ENCODE measurements at places on chromosomes 3 and 15.
A peak's percentile ranks its signal among the peaks of the same experiment; 100 is the strongest.

- DNase-seq: no peak
These were observed 11.5 kb upstream of the DNAJC13 start for GRCh38 chr3:132405609-132406299.

- DNase-seq: no peak
These were observed 18.7 kb downstream of the CIB2 start for GRCh38 chr15:78112551-78112950.

- DNase-seq: peak; percentile 7
These were observed 1.4 kb upstream of the SEC13 start for GRCh38 chr3:10322352-10322710.

- no peak for DNase-seq
These were observed 81.4 kb downstream of the IL1RAP start for GRCh38 chr3:190595179-190595795.

GRCh38 chr15:77327168-77327567, 92.7 kb downstream of the PEAK1 start:
- DNase-seq: no peak

GRCh38 chr3:184752361-184752760, 40.5 kb upstream of the MAGEF1 start:
- DNase-seq: no peak

DNA sequence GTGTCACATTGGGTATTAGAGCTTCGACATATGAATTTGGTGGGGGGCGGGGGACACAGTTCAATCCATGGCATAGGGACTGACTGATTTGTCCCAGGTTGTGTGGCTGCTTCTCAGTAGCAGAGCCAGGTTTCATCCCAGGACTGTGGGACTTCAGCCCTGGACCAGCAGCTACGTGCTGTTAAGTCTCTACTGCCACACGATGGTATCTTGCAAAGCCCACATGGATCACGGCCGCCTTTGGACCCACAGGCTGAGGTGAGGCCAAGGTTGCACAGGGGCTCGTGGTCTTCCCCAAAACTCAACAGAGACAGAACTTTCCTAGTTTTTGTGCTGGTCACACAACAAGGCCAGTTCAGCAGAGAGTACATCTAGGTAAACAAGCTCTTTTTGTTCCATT, 97.4 kb downstream of the LRRK1 start:
- DNase-seq: peak; percentile 32

GRCh38 chr3:105356988-105357387, 9.7 kb upstream of the ALCAM start:
- no peak for DNase-seq

- DNase-seq: no peak
These were observed 191.9 kb upstream of the POU1F1 start for GRCh38 chr3:87468235-87468634.

DNA sequence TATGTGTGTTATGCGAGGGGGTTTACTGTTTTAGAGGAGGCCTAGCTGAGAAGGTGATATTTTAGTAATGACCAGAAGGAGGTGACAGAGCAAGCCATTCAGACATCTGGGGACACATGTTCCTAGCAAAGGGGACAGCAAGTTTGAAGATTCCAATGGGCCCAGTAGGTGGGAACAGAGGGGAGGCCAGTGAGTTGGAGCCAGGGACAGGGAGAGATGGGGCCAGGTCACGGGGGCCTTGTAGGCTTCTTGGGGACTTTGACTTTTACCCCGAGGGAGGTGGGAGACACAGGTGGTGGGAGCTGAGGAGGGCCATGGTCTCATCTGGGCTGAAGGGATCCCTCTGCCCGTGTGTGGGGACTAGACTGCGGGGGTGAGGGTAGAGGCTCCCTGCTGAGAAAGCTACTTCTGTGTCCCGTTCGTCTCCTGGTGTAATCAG, 72.5 kb downstream of the MGLL start:
- no peak for DNase-seq

GRCh38 chr15:59005579-59005978, 18.1 kb downstream of the RNF111 start:
- no peak for DNase-seq
